Stimulated activated CD4-positive, alpha-beta T cell treated with anti-CD3 and anti-CD28 coated beads, Interleukin-15, amount 100 ng/mL, for 24 hours (primary cell): ENCODE measurements at places on chromosomes 1 and 21.

GRCh38 chr1:52140633-52141512 is 1.0 kb upstream of the ZFYVE9 start:
- no peak for DNase-seq

- DNase-seq = no peak
Observed at GRCh38 chr1:87785386-87785785, 456.7 kb downstream of the LMO4 start.

DNA sequence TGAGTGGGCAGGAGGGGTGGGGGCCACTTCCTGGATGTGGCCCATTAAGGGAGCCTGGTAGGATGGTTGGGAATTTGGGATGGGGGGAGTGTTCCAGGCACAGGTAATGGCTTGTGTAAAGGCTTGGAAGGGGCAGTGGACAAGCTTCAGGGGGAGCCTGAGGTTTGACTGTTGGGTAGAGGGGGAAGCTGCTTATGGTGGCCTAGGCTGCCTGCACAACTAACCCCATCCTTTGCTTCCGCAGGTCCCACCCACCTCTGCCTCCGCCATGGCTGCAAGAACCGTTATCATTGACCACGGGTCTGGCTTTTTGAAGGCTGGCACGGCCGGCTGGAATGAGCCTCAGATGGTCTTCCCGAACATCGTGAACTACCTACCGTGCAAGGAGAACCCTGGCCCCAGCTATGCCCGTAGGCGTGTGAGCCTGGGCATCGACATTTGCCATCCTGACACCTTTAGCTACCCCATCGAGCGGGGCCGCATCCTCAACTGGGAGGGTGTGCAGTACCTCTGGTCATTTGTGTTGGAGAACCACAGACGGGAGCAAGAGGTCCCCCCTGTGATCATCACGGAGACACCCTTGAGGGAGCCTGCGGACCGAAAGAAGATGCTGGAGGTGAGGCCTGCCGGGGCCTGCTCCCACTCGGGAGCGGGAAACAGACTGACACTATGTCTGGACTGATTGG is 67.8 kb downstream of the ACTL8 start:
- no peak for DNase-seq

DNA sequence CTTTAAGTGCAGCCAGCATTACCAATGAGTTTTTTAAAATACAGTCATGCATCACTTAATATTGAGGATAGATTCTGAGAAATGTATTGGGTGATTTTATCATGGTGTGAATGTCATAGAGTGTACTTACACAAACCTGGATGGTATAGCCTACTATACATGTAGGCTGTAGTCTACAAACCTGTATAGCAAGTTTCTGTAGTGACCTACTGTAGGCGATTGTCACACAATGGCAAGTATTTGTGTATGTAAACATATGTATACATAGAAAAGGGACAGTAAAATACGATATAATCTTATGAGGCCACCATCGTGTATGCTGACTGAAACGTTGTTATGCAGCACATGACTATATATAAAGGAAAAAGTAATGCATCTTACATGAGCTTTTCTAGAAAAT is 48.2 kb downstream of the RPE65 start:
- DNase-seq = no peak

- DNase-seq = peak; percentile 34
Observed at GRCh38 chr1:25754470-25755181, 45.4 kb upstream of the SELENON start.

DNA sequence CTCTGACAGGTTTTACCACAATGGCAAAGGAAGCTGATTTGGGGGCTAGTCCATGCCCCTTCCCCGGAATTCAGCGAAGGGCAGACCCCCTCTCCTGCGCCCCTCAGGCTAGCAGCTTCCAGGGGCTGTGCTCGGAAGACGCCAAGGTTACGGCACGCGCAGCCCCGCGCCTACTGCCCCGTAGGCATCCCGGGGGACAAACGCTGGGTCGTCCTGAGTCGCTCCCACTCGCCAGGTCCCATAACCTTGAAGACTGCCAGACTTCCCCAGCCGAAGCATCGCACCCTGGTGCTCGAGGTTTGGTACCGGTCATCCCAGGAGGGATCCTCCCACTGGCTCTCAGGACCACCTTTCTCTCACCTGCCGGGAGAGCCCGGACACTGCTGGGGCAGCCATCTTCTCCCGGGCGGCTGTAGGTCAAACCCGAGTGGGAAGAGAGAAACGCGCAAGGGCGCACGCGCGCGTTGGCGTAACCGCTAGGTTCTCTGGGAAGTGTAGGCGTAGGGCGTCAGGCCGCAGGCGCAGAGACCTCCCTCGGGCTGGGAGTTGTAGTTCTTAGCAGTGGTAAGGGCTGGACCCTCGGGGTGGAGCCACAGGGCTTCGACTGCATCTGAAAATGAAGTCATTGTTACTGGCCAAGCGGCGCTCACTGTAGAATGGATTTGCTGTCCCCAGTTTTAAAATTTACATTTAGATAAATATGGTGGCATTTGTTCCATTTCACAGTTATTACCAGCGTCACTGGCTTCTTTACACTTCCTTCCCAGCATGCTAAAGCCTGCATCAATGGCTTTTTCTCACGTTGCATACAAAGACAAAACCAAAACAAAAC is at the start of gene ATP5PO:
Gene ATP5PO (minus strand): TSS at position 437 of the 832 bp plus-strand sequence. CDS start 41 bp downstream, at position 396.
- peak; percentile 97 for DNase-seq

DNA sequence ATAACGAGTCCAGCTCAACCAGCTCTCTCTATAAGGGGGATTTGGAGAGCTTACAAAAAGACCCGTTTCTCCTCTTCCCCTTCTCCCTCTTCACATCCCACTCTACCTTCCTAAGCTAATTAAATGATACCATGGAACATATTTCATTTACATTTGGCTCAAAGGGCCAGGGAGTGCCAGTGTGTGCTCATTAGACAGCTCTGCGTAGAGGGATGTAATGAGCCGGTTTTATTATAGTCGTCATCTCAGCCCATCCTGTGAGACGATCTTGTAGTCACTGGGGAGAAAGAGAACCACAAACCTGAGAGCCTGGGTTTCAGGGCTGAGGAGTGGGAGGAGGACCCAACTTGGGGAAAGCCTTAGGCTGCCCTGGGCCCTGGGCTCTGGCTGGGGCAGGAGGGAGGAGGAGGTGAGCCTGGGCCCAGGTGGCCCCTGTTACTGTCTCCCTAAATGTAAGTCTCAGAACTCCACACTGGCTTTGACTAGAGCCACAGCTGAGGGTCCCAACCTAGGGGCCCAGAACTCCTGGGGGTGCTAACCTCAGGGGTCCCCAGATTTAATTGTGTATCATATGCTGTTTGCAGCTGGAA is 354.6 kb downstream of the MATN1 start:
- no peak for DNase-seq

- no peak for DNase-seq
Observed at GRCh38 chr1:16117369-16117768, 38.5 kb downstream of the EPHA2 start.

GRCh38 chr1:93079685-93080141 is 630 bp downstream of the MTF2 start:
- DNase-seq = peak; percentile 53
